ENCODE measurements at places on chromosomes 7 and 10.

- no peak for DNase-seq
These were observed 271.9 kb downstream of the TNS3 start for GRCh38 chr7:47310020-47310419.

- no peak for DNase-seq
These were observed 404.1 kb upstream of the LRGUK start for GRCh38 chr7:133723044-133723443.

GRCh38 chr7:111025006-111025405, 65.9 kb upstream of the LRRN3 start:
- DNase-seq, result no peak

DNA sequence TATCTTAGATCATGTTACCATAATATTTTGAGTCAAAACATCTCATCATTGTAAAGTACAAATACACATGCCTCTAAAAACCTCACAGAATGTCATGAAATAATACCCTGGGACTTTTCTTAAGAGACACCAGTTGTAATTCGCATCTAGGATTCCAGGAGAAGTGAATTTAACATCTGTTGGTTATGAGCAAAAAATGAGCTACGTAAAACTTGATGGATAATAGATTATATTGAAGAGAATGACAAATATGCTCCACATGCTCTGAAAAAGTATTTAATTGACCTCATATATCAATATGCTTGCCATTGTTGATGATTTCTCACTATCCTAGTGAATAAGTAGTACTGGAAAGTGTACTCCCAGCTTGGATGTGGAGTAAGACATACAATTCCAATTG, 227.0 kb downstream of the BBS9 start:
- DNase-seq, result no peak

DNA sequence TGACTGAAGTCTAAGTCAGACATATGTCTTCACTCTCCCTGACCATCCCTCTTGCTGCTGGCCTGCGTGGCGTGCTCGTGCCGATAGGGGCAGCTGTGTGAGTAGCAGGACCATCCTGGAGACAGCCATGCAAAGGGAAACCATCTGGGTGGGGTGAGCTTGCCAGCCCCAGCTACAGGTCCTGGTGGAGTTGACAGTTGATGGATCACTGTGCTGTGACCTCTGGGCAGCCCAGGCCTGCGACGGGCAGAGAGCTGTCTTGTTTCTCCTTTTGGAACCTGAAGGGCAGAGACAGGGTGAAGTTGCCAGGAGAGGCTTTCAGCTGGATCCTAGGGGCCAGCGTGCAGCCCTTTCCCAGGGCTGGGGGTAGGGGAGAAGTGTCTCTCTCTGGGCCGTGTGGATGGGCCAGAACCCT, 44.7 kb downstream of the GRK5 start:
- DNase-seq, result no peak

DNA sequence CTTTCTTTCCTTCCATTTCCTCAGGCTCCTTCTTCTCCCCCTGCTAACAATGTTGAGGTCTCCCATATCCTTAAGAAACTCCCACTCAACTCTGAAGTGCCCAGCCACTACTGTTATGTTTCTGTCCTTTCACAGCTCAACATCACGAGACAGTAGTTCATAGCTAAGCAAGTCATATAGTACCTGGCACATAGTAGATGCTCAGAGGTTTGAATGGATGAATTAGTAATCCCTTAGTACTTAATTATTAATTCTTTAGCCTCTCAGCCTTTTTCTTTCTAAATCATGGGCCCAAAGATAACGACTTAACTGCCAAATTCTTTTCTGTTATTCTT, 22.6 kb downstream of the CSGALNACT2 start:
- DNase-seq, result no peak

DNA sequence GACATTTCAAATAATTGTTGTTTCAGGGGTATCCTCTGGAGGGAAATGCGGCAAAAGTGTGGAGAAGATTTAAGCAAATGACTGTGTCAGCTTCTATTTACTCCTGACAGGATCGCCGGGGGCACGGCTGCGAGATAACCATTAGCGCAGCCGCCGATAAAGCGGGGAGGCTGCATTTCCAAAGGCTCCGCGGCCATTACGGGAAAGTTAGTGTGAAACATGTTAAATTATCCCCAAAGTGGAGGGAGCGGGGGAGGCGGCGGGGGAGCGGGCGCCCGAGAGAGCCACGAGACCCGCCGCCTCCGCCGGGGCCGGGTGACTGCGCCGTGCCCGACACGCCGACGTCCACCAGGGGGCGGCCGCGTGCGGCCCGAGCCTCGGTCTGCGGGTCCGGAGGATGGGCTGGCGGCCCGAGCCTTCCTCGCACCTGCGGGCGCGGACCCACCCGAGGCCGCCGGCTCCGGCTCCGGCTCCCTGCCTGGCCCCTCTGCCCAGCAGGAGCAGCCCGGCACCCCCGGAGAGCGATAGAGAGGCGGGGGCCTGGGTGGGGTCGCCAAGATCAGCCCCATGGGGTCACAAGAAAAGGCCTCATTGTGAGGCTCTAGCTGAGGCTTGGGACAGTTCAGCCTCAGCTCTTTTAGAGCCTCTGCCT, 74.4 kb upstream of the PAX2 start:
- DNase-seq, result peak; percentile 35

DNA sequence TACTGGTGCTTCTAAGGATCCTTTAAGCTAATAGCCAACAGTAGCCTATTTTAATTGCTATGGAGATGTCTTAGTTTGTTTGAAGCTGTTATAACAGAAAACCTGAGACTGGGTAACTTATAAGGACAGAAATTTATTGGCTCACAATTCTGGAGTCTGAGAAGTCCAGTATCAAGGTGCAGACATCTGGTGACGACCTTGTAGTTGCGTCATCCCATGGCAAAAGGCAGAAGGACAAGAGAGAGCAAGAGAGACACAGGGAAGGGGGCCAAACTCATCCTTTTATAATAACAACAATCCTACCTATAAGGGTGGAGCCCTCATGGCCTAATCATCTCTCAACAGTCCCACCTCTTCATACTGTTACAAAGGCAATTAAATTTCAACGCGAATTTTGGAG, 39.1 kb downstream of the NRCAM start:
- DNase-seq, result no peak

DNA sequence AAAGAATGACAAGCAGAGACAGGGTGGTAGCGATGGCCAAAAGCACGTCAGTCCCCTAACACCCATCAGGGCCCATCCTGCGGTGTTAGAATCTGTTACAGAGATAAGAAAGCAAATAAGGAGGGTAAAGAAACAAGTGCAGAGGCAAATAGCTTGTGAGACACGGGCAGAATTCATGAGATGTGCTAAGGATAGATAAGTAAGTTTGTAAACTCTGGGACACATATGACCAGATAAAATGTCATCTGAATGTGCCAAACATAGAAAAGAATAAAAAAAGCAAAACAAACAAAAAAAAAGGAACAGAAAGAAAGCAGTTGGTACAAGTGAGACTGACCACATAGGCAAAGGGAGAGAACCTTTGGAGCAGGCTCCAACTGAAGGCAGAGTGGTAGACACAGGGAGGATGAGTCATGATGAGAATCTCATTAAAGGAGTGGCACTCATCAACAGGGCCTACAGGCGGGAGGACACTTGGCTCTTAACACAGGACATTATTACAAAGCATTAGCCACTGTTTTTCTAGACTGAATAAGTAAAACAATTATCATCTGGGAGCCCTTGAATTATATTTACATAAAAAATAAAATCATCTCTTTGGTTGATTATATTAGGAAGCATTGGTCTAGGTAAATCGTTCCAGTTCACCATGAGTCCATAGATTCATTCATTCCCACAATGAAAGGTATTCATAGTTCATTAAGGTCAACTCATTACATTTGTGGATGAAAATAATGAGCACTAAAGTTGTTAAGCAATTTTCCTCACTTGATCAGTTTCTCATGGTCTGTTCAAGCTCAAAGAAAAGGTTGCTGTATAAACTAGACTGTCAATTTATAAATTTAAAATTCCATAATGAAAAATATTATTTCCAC, 21.5 kb upstream of the EPHB6 start:
- DNase-seq, result no peak

- no peak for DNase-seq
These were observed 2.8 kb upstream of the BCL7B start for GRCh38 chr7:73560109-73560835.

GRCh38 chr7:50351267-50351666, 46.8 kb downstream of the IKZF1 start:
- DNase-seq, result no peak

DNA sequence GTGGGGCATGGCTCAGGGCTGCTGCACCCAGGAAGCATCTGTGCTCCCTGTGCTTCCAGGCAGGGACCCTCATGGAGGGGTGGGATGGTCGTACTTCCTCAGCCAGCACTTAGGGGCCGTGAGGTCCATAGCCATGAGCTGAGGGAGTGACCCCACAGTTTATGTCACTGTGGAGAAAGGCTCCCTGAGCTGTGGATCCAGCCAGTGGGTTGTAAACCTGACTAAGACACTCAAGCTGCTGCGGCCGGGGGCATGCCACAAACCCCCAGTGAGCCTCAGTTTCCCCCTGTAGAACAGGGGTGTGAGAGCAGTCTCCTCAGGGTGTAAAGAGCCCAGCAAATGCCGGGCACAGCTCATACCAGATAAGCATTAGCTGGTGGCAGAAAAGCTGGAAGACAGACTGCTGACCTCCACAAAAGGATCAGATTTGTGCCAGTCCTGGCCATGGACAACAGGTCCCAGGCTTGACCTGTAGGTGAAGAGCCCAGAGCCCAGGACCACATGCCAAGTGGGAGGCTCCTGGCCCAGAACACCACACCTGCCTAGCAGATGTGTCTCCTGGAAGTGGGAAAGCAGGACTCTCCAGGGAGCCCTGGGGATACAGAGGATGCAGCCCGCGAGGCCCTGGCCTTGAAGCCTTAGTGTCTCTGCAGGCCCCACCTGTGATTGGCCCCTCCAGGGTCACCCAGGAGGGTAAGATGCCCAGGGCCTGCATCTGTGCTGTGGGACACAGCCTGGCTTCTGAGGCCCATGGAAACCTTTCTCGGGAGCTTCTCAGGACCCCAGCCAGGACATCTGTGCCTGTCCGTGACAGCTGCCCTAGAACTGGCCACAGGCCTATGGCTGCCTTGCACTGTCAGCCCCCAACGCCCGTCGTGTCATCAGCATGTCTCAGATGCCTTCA, 78.1 kb upstream of the RET start:
- no peak for DNase-seq

DNA sequence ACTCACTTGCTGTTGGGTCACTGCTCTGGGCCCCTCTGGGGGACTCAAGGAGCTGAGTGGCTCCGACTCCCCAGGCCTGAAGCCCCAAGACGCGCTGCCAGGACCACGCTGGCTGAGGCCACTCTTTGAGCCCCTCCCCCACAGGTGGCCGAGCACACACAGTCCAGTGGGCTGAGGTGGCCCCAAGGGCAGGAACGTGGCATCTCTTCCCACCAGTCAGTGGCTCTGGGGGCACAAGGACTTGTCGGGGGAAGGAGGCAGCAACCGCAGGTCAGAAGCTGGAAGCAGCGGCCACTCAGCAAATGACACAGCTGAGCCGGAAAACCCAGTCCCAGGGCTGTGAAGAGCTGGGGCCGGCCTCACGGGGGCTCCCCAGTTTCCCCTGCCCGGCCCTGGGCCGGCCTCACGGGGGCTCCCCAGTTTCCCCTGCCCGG, 24.1 kb downstream of the GRIFIN start:
- no peak for DNase-seq

DNA sequence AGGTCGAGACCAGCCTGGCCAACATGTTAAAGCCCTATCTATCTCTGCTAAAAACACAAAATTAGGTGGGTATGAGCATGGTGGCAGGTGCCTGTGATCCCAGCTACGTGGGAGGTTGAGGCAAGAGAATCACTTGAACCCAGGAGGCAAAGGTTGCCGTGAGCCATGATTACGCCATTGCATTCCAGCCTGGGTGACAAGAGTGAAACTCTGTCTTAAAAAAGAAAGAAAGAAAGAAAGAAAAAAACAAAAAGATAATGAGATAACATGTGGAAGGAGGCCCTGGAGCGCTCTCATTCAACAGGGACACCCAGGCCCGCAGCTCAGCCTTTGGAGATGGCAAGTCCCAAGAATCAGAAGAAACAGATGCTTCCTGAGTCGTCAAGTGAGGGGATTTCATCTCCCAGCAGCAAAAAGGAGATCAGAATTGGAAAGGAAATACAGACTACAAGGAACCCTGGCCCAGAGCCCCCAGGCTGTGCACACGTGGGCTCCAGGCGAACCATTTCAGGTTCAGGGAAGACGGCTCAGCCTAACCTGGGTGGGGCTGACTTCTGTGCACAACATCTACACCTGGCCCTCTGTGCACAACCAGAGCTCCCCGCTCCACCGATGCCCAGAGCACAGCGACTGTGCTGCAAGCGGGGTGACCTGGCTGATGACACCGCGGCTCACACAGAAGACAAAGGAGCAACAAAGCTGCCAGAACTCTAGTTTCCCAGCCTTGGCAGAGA, 33.3 kb downstream of the GNA12 start:
- no peak for DNase-seq

GRCh38 chr7:44073664-44074348, 8.4 kb upstream of the PGAM2 start:
- peak; percentile 41 for DNase-seq

DNA sequence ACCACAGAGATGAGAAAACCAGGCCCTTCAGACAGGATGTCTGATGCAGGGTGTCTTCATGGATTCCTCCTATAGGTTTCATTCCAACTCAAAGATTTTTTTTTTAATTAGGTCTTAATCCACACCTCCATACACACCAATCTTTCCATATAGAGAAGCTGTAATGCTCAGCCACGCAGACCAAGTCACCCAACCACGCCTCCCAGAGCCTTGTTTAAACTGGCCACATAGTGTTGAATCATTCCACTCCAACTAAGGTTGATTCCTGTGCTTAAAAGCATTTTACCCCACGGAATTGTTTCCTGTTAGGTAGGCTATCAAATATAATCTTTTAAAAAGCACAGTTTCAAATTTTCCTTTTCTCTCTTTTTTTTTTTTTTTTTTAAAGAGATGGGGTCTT, 153.6 kb downstream of the TYW1B start:
- DNase-seq, result no peak

- DNase-seq, result no peak
These were observed 28.1 kb upstream of the LRRC4 start for GRCh38 chr7:128059143-128059988.

GRCh38 chr7:70416986-70417655, 714.8 kb upstream of the GALNT17 start:
- no peak for DNase-seq

- no peak for DNase-seq
These were observed 34.9 kb downstream of the TAX1BP1 start for GRCh38 chr7:27774717-27775328.

GRCh38 chr10:126224967-126225671, 163.2 kb downstream of the ADAM12 start:
- DNase-seq, result no peak

DNA sequence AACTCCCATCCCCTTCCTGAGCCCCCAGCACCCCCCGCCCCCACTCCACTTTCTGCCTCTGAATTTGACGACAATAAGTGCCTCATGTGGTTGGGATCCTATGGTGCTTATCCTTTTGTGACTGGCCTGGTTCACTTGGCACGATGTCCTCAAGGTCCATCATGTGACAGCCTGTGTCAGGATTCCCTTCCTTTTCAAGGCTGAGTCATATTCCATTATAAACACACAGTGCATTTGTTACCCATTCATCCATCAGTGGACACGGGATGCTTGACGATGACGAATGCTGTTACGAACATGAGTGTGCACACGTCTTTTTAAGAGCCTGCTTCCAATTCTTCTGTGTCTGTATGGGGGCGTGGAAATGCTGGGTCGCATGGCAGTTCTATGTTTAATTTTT, 26.7 kb downstream of the SHH start:
- DNase-seq, result no peak

- no peak for DNase-seq
These were observed 9.6 kb upstream of the SVOPL start for GRCh38 chr7:138710536-138711385.

- DNase-seq, result no peak
These were observed 497.8 kb upstream of the NRP1 start for GRCh38 chr10:33832124-33832787.
